ENCODE measurements at places on chromosomes 4 and X. TPM values are rescaled to one million over a fixed set of nuclear protein-coding genes. Genes with fewer than 3 reads are reported as not detected.

DNA sequence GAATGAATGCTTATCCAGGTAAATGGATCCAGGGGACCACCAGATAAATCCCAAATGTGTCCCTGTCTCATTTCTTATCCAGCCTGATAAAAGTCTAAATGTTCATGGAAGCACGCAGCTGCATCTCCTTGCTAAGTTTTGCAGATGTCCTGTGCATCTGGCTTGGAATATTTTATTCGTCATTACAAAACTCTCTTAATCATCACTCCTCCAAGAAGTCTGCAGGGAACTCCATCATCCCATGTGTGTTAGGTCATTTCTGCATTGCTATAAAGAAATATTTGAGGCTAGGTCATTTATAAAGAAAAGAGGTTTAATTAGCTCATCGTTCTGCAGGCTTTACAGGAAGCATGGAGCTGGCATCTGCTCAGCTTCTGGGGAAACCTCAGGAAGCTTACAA lies 297.2 kb downstream of the HS3ST1 start:
- no peaks in the 10 kb centered on the region for H3K36me3 ChIP-seq
- no peak overlapping the region for H3K27ac ChIP-seq
- peaks cover 2% of the 10 kb centered on the region for H3K27me3 ChIP-seq

GRCh38 chr4:71429962-71430361 lies 91.1 kb downstream of the SLC4A4 start:
- DNase-seq, result no peak
- H3K27ac ChIP-seq, result no peak overlapping the region
- H3K4me1 ChIP-seq, result no peaks in the 10 kb centered on the region
- H3K27me3 ChIP-seq, result peaks cover 4% of the 10 kb centered on the region
- H3K36me3 ChIP-seq, result no peaks in the 10 kb centered on the region
- H3K4me3 ChIP-seq, result no peak overlapping the region

Gene ZGRF1
- 38.4 TPM for total RNA-seq

Gene CYLC1
- not detected for total RNA-seq

DNA sequence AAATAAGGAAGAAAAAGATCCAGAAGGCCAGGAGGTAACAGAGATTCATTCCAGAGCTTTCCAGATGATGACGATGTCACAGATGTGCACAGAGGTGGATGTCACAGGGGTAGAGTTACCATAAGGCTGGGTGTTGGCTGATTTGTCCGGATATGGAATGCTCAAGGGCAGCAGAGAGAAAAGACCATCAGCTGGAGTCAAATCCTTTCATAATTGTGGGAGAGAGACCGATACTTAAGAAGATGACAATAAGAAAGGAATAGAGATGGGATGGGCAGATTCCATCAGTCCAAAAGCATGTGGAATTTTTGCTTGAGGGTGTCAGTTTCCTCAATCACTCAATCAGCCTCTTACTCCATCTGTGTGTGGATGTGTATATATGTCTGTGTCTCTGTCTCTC lies 150.4 kb downstream of the CENPC start:
- no peak for DNase-seq
- no peak overlapping the region for H3K27ac ChIP-seq
- H3K4me3 ChIP-seq, result no peak overlapping the region
- H3K27me3 ChIP-seq, result peaks cover 5% of the 10 kb centered on the region
- no peaks in the 10 kb centered on the region for H3K36me3 ChIP-seq
- no peaks in the 10 kb centered on the region for H3K4me1 ChIP-seq

Gene PPP4R3C
- not detected for total RNA-seq

- no peak for DNase-seq
- H3K36me3 ChIP-seq, result no peaks in the 10 kb centered on the region
- H3K4me1 ChIP-seq, result no peaks in the 10 kb centered on the region
- no peak overlapping the region for H3K27ac ChIP-seq
- H3K4me3 ChIP-seq, result no peak overlapping the region
These were observed 707.8 kb upstream of the AMOT start for GRCh38 chrX:113548308-113549015.

Gene SPATA4
- not detected for total RNA-seq

GRCh38 chrX:100085846-100086245 lies 324.2 kb downstream of the PCDH19 start:
- H3K4me1 ChIP-seq, result no peaks in the 10 kb centered on the region
- H3K36me3 ChIP-seq, result no peaks in the 10 kb centered on the region
- H3K4me3 ChIP-seq, result no peak overlapping the region

DNA sequence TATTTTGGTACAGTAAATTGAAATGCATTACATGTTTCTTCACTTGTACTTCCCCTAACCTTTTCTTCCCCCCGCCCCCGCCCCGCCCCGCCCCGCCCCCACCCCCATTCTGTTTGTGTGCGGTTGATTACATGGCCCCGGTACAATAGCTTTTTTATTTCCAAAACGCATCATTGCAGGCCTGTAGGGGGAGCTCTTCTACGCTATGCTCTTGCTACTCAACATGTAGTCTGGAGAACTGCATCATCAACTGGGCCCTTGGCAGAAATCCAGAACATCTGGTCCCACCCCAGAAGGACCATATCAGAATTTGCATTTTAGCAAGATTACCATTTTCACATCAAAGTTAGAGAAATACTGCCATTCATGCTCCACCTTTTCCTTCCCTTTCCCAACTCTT lies 333.3 kb upstream of the DDX53 start:
- H3K4me3 ChIP-seq, result no peak overlapping the region
- H3K27me3 ChIP-seq, result no peaks in the 10 kb centered on the region
- no peaks in the 10 kb centered on the region for H3K4me1 ChIP-seq
- H3K27ac ChIP-seq, result no peak overlapping the region

Gene PNMA3
- 0.54 TPM for total RNA-seq

Gene RAPGEF2
- total RNA-seq, result 18.5 TPM

Gene DMRTC1
- total RNA-seq, result 0.18 TPM

DNA sequence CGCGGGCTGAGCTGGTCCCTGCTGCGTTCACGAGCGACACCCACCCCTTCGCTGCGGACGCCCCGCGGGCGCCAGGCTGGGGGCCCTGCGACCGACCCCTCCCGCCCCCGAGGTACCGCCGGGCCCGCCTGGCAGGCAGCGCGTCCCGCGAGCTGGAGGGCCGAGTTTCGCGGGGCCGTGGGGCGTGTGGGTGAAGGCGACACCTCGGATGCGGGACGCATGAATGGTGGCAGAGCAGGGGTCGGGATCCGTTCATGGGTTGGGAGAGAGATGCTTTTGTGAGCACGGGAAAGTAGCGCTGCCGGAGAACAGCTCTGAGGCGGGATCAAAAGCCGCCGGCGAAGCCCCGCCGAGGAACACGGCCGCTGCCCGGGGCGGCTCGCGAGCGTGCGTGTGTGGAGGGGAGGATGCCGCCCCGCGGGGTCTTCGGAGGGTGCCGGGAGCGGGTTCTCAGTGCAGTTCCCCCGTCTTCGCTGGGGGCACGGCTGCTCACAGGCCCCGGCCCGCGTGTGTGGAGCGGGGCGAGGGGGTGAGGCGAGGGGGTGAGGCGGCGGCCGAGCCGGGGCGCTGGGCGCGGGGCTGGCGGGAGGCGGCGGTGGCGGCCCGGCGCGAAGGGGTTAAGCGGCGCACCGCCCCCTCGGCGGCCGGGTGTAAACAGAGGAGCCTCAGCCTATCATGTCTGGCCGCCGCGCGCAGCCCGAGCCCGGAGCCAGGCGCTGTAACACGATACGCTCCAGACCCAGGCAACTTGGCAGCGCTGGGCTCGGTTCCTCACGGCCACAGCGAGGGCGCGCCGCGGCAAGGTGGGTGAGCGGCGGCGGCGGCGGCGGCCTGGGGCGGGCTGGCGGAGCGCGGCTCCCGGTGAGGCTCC lies 205.3 kb downstream of the TENM3 start:
- H3K4me3 ChIP-seq, result peak overlapping the region; percentile 64
- peaks cover 16% of the 10 kb centered on the region for H3K4me1 ChIP-seq
- no peaks in the 10 kb centered on the region for H3K36me3 ChIP-seq

GRCh38 chr4:174089711-174090110 lies 193.8 kb downstream of the FBXO8 start:
- no peaks in the 10 kb centered on the region for H3K4me1 ChIP-seq
- DNase-seq, result no peak
- H3K27me3 ChIP-seq, result peaks cover 13% of the 10 kb centered on the region
- no peak overlapping the region for H3K4me3 ChIP-seq
- H3K36me3 ChIP-seq, result no peaks in the 10 kb centered on the region
- H3K27ac ChIP-seq, result no peak overlapping the region

Gene STX18
- 33.5 TPM for total RNA-seq

DNA sequence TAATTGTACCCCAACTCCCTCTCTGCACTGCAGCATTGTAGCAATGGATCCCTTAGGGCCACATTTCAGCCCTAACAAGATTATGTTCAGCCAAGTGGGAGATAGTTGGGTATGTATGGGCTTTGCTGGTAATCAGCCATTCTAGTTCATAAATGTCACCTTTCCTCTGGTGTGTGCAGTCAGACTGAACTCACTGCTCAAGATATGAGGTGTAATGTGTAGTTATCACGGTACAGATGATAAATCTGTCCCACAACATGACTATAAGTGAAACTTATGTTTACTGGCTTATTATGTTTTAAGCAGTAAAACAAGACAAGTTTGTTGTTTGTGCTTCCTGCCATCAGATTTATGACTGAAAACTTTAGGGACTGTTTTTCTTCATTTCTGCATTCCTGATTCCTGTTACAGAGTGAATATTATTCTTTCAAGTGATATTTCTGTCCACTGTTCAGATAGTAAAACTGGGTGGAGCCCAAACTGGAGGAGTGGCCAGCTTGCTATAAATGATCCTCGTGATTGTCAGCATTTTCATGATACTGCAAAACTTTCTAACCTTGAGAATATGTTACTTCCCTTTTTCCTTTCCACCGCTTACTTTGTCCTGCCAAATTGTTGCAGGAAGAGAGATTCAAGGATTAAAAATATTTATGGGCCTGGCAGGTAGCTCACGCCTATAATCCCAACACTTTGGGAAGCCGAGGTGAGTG lies 44.9 kb downstream of the ANAPC4 start:
- peak overlapping the region; percentile 29 for H3K27ac ChIP-seq
- H3K27me3 ChIP-seq, result no peaks in the 10 kb centered on the region
- H3K4me3 ChIP-seq, result no peak overlapping the region

Gene STPG2
- total RNA-seq, result 0.25 TPM

DNA sequence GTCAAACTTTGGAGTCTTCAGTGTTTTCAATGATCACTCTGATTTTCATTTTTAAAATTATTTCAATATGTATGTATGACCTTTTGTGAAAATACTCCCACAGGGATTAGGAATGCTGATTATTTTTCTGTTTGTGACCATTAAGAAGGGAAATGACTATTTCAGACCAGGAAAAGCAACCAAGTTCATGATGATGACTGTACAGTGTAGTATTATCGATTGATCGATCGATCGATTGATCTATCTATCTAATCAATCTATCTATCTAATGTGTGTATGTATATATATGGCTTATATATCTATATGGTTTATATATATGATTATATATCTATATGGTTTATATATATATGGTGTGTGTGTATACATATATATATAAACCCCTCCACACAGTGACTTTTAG lies 131.5 kb upstream of the VEGFC start:
- DNase-seq, result no peak
- H3K36me3 ChIP-seq, result no peaks in the 10 kb centered on the region
- H3K4me3 ChIP-seq, result no peak overlapping the region
- H3K4me1 ChIP-seq, result no peaks in the 10 kb centered on the region
- H3K27me3 ChIP-seq, result no peaks in the 10 kb centered on the region
- no peak overlapping the region for H3K27ac ChIP-seq

Gene PDE6B
- 17.2 TPM for total RNA-seq

GRCh38 chrX:9730752-9731151 lies 34.9 kb downstream of the GPR143 start:
- peaks cover 2% of the 10 kb centered on the region for H3K27me3 ChIP-seq
- H3K4me1 ChIP-seq, result peaks cover 6% of the 10 kb centered on the region
- no peak overlapping the region for H3K27ac ChIP-seq
- no peak overlapping the region for H3K4me3 ChIP-seq
- H3K36me3 ChIP-seq, result no peaks in the 10 kb centered on the region
- peak; percentile 10 for DNase-seq

DNA sequence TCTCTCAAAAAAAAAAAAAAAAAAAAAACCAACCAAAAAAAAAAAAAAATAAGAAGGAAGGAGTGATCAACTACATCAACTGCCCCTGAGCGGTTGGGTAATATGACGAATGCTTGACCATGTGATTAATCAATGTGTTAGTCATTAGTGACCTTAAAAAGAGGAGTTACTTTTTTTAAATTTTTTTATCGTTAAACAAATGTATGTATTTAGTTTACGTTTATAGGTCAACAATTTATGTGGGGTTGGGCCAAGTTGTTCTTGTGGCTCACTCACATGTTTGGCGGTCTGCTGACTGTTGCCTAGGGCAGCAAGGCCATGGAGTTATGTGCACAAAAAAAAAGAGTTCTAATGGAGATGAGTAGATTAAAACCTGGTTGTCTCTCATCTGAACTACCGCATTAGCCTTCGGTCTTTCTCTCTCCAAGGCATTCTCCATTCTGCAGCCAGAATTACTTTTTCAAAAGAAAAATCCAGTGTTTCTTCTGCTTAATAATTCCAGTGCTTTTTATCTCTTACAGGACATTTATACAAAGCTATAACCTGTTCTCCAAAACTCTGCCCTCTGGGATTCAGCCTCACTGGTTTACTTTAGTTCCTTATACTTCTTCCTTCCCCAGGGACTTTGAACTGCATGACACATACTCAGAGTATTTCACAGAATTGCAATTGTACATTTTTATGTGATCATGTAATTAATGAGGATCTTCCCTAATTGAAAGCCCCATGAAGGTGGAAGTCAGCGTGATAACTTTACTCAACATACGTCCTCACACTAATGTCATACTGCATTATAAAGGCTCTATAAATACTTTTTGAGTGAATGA lies 505.5 kb downstream of the ANKRD50 start:
- no peak for DNase-seq
- H3K27ac ChIP-seq, result no peak overlapping the region
- no peak overlapping the region for H3K4me3 ChIP-seq
- H3K27me3 ChIP-seq, result peaks cover 2% of the 10 kb centered on the region

GRCh38 chrX:76433219-76433618 lies 5.7 kb downstream of the MAGEE1 start:
- peaks cover 38% of the 10 kb centered on the region for H3K4me1 ChIP-seq
- H3K27ac ChIP-seq, result no peak overlapping the region
- no peaks in the 10 kb centered on the region for H3K27me3 ChIP-seq
- no peaks in the 10 kb centered on the region for H3K36me3 ChIP-seq
- DNase-seq, result no peak
- no peak overlapping the region for H3K4me3 ChIP-seq

Gene NHSL2
- total RNA-seq, result 0.50 TPM

GRCh38 chrX:42686296-42686695 lies 91.7 kb downstream of the PPP1R2C start:
- no peaks in the 10 kb centered on the region for H3K4me1 ChIP-seq
- DNase-seq, result no peak
- no peaks in the 10 kb centered on the region for H3K27me3 ChIP-seq
- no peak overlapping the region for H3K27ac ChIP-seq
- no peak overlapping the region for H3K4me3 ChIP-seq
- no peaks in the 10 kb centered on the region for H3K36me3 ChIP-seq

Gene LEF1
- 175 TPM for total RNA-seq
